CD4-positive, alpha-beta T cell treated with Interleukin-17A for 1 hour (primary cell): ENCODE measurements at places on chromosomes 1 and 21.
A peak's percentile ranks its signal among the peaks of the same experiment; 100 is the strongest.

GRCh38 chr1:116504308-116505156 lies 66.3 kb downstream of the CD58 start:
- DNase-seq: peak; percentile 92

DNA sequence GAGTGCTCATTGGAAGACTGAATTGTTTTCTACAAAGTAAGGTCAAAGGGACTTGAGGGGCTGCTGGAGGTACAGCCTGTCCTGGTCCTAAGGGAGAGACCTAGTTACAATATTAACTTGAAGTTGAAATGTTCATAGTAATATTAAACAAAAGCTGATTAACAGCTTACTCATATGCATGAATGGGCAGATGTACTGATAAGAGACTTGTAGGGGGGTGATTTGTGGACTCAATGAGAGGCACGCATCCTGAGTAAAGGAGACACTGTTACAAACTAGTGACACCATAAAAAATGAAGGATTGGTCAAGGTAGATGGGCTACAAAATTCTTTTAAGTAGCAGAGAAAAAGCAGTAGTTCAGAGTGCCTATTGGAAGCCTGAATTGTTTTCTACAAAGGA lies 2.7 kb downstream of the HSD11B1 start:
- DNase-seq: no peak

DNA sequence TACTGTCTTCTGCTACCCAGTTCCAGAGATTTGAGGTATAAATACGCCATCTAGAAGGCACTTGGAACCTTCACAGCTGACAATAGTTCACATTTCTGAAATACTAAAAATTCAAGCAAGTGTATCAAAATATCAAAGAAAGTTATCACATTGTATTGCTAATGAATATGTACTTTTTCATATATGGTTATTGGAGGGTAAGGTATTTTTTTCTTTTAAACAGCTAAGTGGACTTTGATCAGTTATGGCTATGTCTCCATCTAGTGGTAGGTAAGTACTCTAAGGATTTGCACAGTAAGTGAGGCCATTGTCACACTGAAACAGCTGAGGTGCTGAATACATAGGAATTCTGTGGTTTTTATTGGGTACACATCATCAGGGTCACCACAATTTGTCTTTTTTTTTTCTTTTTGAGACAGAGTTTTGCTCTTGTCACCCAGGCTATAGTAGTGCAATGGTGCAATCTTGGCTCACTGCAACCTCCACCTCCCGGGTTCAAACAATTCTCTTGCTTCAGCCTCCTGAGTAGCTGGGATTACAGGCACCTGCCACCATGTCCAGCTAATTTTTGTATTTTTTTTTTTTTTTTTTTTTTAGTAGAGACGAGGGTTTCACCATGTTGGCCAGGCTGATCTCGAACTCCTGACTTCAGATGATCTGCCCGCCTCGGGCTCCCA lies 49.1 kb upstream of the CR2 start:
- DNase-seq: peak; percentile 65

GRCh38 chr1:17274186-17275170 lies 25.6 kb downstream of the PADI3 start:
- peak; percentile 6 for DNase-seq

DNA sequence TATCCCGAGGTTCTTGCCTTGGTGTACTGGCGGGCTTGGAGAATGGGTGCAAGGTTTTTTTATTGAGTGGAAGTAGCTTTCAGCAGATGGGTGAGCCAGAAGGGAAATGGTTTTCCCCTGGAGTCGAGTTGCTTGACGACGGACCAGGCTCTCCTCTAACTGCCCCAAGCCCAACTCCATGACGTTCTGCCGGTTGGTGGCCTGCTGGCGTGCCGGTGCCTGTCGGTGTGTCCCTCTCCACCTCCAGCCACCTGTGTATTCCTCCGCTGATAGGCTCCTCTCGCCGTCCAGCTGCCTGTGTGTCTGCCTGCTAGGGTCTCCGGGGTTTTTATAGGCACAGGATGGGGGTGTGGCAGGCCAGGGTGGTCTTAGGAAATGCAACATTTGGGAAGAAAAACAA lies 34.3 kb upstream of the PTGFRN start:
- no peak for DNase-seq

DNA sequence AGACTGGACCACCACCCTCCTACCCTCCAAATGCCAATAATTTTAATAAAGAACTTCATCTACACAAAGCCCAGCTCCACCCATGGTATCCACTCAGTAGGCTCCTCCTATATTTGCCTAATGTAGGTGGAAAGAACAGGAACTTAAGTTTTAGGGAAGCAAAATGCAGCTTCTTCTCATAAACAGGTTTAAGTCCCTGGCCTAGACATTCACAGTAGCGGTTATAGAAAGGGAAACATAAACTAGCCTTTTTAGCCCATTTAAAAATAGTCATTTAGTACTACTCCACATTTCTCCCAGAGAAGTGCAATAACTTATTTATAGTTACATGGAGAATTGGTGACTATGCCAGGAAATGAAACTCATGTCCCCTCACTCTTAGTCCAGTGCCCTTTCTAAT lies 56.6 kb upstream of the CPLANE2 start:
- DNase-seq: no peak

GRCh38 chr1:47993416-47993740 lies 3.8 kb downstream of the TRABD2B start:
- DNase-seq: no peak

DNA sequence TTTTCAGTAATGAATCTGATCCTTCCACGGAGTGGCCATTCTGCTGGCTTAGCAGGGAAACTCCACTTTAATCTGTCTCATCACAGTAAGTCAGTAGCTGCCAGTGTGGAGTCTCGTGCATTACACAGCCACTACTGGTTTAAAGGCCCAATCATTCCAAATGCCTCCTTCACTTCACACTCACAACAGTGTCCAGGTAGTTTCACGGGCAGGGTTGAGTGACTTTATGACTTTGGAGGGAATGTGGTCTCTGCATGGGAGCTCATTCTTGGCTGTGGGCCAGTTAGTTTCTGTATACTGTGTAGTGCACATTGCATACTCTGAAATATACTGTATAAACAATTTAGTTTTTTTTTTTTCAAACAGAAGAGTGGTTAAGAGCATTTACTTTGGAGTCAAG lies 34.6 kb upstream of the C1orf87 start:
- DNase-seq: no peak

GRCh38 chr21:33011462-33011861 lies 14.3 kb upstream of the OLIG2 start:
- DNase-seq: no peak

DNA sequence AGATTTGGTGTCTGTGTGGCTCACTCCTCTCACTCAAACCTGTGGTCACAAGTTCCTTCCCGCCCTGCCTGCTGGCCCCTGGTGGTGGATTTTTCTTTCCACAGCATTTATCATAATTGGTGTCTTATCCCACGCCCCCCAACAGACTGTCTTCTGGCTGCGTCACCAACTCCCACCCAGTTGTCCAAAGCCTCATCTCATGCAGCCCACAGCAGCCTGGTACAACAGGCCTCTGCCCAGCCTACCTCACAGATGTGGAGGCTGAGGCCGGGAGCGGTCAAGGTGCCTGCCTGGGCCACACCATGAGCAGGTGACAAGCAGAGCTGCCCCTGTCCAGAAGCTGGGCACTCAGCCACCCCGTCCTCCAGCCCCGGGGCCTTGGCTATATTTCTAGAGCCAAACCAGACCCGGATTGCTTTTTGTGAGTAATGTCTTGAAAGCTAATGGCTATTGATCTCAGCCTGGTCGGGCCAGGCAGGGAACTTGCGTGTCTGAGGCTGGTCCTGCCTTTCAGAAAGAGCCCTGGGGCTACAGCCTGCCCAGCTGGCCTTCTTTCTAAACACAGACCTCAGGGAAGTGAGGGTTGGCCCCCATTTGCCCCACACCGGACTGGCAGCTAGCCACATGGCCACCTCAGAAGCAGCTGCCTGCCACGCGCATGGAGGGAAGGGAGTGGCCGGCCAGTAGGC lies 2.6 kb downstream of the KCNAB2 start:
- DNase-seq: no peak

- DNase-seq: no peak
Measured at GRCh38 chr1:1399872-1400575, 889 bp upstream of the CCNL2 start.

DNA sequence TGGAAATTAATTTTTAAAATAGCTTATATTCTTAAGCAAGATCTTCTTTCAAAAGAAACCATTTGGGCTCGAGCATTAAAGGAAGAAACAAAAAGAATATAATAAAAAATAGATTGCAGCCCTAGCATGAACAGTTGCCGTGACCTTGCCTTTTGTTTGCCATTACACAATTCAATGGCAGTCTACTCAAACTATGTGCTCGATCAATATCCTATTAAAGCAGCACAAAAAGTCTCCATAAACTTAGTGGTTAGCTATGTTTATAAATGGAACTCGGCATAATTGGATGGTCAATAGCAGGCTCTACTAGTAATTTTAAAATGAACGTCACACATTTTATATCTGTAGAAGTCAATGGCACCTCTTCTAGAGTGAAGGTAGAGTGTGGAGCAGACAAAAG lies 256.5 kb downstream of the NFIA start:
- DNase-seq: no peak

- no peak for DNase-seq
Measured at GRCh38 chr1:9659328-9659727, 7.8 kb downstream of the PIK3CD start.

- no peak for DNase-seq
Measured at GRCh38 chr1:178528228-178528952, 15.5 kb downstream of the TEX35 start.

DNA sequence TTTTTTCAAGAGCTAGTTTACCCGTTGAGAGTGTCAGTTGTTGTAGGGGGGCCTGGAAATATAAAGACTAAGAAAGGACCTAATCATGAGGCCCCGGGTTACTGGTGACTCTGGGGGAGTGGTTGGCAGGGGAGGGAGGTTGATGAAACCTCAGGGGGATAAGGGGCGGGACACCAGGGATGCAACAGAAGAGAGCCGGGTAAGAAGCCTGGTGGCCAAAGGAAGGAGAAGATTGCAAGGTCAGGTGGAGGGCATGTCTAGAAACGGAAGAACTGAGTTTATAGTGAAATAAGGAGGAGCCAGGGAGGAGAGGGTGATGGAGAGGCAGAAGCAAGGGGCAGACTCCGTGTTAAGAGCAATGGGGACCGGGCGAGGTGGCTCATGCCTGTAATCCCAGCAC lies 12.5 kb upstream of the SPOCD1 start:
- DNase-seq: no peak

- no peak for DNase-seq
Measured at GRCh38 chr1:98090351-98090750, 169.5 kb upstream of the DPYD start.

GRCh38 chr1:228277491-228278431 lies 69.9 kb downstream of the OBSCN start:
- no peak for DNase-seq

- no peak for DNase-seq
Measured at GRCh38 chr1:233082778-233083550, 132.6 kb downstream of the NTPCR start.
